ENCODE measurements at places on chromosomes 1 and 21.
A peak's percentile ranks its signal among the peaks of the same experiment; 100 is the strongest.

DNA sequence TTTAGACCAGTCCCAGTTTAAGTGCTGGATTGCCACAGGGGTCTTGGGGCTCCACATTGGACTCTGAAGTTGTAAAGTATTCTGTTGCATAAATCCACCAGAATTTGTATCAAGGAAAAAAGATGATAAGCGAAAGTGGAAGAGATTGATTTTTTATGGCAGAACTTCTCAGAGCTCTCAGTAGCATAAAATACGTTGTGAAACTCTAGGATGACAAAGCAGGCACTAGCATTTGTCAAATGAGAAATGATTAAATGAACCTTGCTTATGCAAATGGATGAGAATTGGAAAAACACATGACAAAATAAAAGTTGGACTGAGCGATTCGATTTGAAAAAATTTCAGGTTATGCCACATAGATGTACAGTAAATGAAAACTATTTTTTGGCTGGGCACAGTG lies 253.8 kb upstream of the RAB4A start:
- DNase-seq, result no peak

- peak; percentile 90 for DNase-seq
Measured at GRCh38 chr1:117795190-117795589, 134.2 kb downstream of the GDAP2 start.

- DNase-seq, result no peak
Measured at GRCh38 chr1:206705726-206706297, 21.1 kb downstream of the MAPKAPK2 start.

DNA sequence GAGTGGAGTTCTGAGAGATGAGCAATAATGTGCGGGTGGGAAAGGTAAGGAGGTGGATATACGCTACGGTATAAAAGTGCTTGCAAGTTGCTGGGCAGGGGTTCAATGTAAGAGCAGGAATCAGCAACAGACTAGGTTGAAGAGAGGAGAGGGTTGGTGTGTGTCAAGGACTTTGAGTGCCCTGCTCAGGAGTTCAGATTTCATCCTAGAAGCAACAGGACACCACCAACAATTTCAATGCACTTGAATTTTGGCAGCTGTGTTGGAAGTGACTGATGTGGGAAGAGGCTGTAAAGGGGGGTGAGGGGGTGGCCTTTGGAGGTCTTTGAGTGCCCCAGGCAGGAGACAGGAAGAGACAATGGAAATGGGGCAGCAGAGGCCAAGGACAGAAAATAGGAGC lies 57.3 kb downstream of the RHOU start:
- no peak for DNase-seq

DNA sequence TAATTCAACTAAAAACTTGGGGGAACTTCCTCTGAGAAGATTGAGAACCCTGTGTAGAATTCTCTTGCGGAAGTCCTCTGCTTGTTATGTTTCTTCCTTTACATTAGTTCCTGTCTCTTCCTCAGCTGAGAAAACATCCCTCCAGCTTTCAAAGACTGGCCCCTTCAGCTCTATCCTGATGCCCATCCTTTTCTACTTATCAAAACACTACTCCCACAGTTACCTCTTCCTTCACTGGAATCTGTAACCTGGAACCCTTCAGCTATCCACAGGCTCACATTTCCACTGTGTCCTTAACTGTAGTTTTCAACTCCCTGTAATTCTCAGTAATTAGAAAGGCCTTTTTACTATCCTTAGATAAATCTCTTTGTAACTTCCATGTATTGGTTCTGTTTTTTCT lies 6.0 kb upstream of the DEDD start:
- no peak for DNase-seq

GRCh38 chr1:117967881-117968280 lies 38.3 kb downstream of the WDR3 start:
- DNase-seq, result peak; percentile 32

- no peak for DNase-seq
Measured at GRCh38 chr1:13702425-13703127, 2.6 kb downstream of the PRDM2 start.
